ENCODE measurements at places on chromosomes 16 and 17. TPM values are rescaled to one million over a fixed set of nuclear protein-coding genes. Genes with fewer than 3 reads are reported as not detected.

CACNG5 gene
- not detected for total RNA-seq

SYT17 gene
- total RNA-seq: 0.65 TPM

ADAD2 gene
- total RNA-seq: not detected

DNA sequence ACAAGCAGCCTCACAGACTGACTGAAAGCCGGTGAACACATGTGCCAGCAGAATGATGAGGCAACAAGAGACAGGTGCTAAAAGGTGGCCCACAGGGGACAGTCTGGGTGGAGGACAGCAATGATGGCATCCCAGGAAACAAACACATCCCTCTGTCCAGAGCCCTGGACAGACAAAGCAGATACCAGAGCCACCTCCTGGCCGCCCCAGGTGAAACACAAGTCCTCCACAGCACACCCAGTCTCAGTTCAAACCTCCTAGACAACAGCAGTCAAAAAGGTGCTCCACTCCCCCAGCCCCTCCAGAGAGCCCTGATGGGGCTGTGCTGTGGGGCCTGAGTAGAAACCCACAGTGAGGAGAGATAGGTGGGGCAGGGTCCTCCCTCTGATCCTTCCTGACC lies 20.3 kb upstream of the CDH5 start:
- no peak overlapping the region for H3K27ac ChIP-seq
- H3K4me3 ChIP-seq: no peak overlapping the region
- H3K27me3 ChIP-seq: no peaks in the 10 kb centered on the region
- H3K4me1 ChIP-seq: no peaks in the 10 kb centered on the region
- no peaks in the 10 kb centered on the region for H3K36me3 ChIP-seq

GRCh38 chr16:14640538-14640937 lies 7.8 kb downstream of the BFAR start:
- H3K27ac ChIP-seq: no peak overlapping the region
- no peak overlapping the region for H3K4me3 ChIP-seq
- DNase-seq: no peak
- peaks cover 26% of the 10 kb centered on the region for H3K36me3 ChIP-seq

Data from natural killer cell (primary cell).